Fibroblast of upper back skin (primary cell): ENCODE measurements at places on chromosomes 6 and 20.

- no peak for DNase-seq
These were observed 19.6 kb downstream of the JAG1 start for GRCh38 chr20:10654250-10654610.

- no peak for DNase-seq
These were observed 132.5 kb downstream of the EPM2A start for GRCh38 chr6:145602726-145603326.

DNA sequence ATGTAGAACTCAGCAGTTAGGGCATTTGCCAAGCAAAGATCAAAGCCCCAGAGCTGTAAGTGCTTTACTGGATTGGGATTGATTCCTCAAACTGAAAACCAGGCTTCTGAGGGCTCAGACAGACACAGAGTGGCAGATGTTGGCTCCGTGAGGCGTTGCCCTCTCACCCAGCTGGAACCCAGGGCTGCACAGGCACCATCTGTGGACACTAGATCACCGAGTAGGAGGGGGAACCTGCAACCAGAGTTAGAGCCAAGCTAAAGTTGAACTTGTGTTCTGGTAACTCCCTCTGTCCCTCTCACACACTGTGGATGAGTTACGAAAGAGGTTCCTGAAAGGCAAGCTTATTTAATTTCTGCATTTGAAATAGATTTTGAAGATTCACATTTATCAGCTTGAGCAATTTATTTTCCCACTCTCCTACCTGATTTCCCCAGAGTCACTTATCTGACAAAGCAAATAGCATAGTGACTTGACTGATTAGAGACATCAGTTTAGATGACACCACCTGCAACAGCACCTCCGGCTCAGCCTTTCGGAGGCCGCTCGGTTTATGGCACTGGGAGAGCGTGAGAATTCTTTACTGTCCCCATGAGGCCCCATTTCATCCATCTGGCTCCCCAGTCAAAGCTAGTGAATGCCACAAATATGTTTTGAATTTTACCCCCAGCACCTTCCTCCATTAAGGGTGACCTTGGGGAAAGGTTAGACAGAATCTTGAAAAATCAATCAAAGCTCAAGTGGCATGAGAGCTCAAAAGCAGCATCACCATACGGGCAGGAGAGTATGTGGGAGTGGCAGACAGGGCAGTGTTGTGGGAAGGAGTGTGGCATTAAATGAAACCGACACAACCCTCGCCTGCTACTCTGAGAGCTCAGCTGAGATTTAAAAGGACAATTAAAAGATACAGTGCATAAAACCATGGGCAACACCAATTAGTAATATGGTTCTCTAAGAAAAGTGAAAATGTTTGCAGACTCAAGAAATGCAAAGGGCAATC is 48.5 kb downstream of the RPF2 start:
- DNase-seq, result peak; percentile 6

GRCh38 chr20:561437-562231 is 18.0 kb upstream of the CSNK2A1 start:
- DNase-seq, result peak; percentile 62

GRCh38 chr6:67896476-67896875 is 738.6 kb upstream of the ADGRB3 start:
- no peak for DNase-seq

GRCh38 chr6:134689641-134690040 is 260.3 kb downstream of the ALDH8A1 start:
- no peak for DNase-seq

GRCh38 chr20:43534791-43535350 is 24.0 kb upstream of the SGK2 start:
- no peak for DNase-seq

- no peak for DNase-seq
These were observed 8.5 kb downstream of the ABCC10 start for GRCh38 chr6:43435682-43436437.

- DNase-seq, result peak; percentile 63
These were observed 245.1 kb downstream of the FOXA2 start for GRCh38 chr20:22339091-22339881.

GRCh38 chr6:18753076-18753475 is 365.9 kb downstream of the RNF144B start:
- no peak for DNase-seq

- no peak for DNase-seq
These were observed 3.9 kb upstream of the ZNF831 start for GRCh38 chr20:59159493-59160376.

- DNase-seq, result peak; percentile 70
These were observed 720.6 kb downstream of the RFPL4B start for GRCh38 chr6:113067612-113068275.

DNA sequence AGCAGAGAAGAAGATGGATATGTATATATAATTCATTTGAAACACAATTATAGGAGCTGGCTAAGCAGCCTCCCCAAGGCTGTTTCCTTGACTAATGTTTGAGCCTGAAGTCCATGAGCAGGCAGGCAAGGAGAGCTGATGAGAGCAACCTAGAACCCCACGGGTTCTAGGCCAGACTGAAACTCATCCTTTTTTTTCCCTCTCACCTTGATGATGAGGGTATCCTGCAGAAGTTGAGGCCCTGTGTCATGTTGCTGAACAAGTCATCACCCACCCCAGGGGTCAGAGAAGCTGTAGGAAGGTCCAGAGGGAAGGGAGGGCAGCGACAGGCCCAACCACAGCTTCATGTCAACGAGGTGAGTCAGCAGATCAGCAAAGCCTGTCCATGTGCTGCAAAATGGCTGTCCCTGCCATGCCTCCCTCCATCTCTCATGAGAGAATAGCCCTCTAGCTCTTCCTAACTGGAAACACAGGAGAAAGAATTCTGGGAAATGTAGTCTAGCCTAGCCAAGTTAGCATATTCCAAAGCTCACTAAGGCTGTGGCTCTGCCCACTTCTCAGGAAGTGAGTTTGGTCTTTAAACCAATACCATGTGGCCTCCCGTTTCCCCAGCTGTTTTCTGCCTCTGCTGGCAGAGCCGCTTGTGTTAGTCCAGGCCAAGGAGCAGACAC is 91.3 kb upstream of the DTNBP1 start:
- DNase-seq, result peak; percentile 84

DNA sequence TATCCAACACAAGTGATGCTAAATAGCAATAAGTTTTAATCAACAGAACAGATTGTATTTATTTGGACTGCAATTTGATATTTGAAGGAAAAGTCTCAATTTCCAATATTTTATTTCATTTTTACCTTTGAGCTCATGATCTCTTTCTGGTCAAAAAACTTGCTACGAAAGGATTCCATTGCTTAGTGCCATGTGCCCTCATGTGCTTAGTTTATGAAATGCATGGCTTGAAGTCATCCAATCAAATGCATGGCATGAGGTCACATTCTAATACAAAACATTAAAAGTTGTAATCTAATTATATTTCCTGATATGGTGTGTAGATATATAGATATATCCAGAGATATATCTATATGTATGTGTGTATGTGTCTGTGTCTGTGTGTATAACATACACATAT is 321.2 kb upstream of the ADGRB3 start:
- DNase-seq, result peak; percentile 26

GRCh38 chr6:135251498-135252441 is 70.7 kb downstream of the MYB start:
- DNase-seq, result peak; percentile 73

DNA sequence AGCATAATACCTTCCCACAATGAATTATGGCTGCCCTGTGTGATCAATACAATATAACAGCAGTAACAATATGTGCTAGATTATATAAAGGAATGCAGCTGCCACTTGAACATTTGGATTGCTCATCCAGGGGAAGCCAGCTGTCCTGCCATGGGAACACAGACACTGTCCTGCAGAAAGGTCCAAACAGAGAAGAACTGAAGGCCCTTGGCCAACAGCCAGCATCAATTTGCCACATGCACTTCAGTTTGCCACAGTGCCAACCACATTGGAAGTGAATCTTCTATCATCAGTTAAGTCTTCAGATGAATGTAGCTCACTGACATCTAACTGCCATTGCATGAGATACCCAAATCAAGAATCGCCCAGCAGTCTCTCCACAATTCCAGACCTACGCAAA is 332.4 kb downstream of the PRKN start:
- DNase-seq, result no peak

DNA sequence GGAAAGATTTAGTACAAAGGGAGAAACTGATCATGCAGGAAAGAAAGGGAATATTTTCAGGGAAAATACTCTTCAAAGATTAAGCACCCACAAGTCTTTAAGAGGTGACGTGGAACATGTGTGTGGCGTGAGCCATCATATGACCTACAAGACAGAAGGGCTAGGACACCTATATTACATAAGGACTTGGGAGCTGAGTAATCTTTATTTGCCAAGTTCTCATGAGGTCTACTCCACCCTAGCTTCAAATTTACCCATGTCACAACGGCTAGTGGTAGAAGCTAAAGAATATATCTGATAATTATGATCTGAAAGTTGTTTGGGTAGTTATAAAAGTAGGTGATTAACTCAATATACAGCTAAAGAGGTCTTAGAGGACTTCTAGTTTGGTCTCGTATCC is 167.8 kb downstream of the GJA10 start:
- DNase-seq, result no peak

- no peak for DNase-seq
These were observed 18.4 kb downstream of the GMPR start for GRCh38 chr6:16256781-16257180.

DNA sequence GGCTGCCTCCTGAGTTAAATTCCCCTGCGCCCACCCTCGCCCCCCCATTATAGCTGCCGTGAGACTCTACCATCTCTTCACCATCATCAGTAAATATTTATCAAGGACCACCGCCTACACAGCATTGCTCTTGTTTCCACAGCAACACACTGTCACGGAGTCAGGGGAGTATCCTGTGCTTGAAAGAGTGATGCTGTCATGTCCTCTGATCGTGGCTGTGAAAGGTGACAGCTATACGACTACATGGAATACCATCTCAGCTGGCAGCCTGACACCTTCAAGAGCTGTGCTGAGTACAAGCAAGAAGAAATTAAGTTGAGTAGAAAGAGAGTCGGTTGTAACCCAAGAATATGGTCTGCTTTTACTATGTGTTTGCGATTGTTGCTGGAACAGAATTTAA is 3.4 kb downstream of the PTPRT start:
- DNase-seq, result no peak

DNA sequence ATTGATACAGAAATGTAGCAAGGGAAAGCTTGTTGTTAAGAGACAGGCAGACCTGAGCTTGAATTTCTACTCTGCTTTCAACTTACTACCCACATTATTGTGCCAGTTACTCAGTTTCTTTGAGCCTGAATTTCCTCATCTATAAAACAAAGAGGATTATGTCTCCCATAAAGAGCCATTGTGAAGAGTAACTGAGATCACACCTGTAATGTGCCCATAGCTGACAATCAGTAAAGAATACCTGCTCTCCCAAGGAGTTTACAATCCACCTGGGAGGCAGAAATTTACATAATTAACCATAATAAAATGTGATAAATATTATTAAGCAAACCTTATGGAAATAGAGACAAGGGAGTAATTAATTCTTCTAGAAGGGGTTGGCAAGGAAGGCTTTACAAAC is 204.9 kb downstream of the EPM2A start:
- no peak for DNase-seq

DNA sequence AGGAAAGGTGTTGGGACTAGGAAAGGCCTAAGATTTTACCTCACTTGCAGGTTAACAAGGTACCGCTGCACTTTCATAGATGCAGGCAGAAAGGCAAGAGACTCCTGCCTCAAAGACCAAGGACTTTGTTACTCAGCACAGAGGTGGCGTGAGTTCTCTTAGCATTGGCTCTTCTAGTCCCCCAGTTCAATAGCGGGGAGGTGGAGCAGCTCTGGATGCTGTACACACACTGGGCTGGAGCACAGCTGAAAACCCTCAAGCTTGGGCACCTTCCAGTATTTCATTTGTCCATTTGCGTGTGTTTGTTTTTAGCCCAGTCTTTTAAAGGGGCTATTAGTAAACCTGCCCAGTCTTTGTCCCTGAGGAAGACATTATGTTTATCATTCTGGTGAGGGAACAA is 345.2 kb downstream of the FARS2 start:
- DNase-seq, result no peak

DNA sequence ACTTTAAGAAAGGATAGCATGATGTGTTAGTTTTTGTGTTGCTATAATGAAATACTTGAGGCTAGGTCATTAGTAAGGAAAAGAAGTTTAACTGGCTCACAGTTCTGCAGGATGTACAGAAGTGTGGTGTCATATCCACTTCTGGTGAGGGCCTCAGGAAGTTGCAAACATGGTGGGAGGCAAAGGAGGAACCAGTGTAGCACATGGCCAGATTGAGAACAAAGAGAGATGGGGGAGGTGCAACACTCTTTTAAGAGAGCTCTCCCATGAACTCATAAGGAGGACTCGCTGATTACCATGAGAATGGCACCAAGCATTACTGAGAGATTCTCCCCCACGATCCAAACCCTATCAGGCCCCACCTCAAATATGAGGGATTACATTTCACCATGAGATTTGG is 265.4 kb downstream of the RIMS1 start:
- DNase-seq, result no peak

DNA sequence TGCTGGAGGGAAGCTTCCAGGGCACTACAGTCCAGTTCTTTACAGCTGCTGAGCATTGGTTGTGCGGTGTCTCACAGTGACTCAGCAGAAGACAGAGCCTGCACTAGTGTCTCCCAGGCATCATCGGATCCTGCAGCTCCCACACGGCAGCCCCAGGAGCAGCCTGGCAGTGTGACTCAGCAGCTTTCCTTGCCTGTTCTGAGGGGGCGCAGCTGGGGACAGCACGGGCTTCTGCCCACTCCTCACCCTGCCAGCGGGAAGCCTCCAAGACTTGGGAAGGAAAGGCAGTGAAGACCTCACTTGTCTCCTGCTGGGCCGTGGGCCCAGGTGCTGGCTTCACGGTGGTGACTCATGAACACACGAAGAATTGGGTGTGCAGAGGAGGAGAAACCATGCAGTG is 165.4 kb downstream of the SYNDIG1 start:
- peak; percentile 89 for DNase-seq

DNA sequence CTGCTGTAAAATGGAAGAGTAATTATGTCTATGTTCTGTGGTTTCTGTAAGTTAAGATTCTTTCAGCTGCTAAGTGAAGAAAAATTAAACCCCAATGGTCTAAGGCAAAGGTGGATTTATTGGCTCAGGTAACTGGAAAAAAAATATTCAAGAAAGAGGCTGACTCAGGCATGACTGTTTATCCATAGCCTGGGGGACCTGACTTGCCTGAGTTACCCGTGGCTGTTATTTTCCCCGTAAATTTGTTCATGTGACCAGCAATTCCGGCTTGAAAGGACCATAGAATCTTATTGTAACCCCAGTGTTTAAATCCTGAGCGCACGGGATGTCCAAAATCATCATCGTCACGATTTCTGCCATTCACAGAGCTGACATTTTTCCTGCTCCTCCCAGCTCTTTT is 32.3 kb upstream of the SULF2 start:
- DNase-seq, result no peak
